ENCODE measurements at places on chromosomes 2 and 18. TPM values are rescaled to one million over a fixed set of nuclear protein-coding genes. Genes with fewer than 3 reads are reported as not detected.

Gene ICOS
- total RNA-seq, result 55.0 TPM

Gene UGT1A8
- not detected for total RNA-seq

Gene ERLEC1
- total RNA-seq, result 19.2 TPM

Gene SPDYA
- total RNA-seq, result 1.4 TPM

Gene FLACC1
- total RNA-seq, result 0.76 TPM

Gene SERPINB4
- total RNA-seq, result not detected

Gene KRTCAP3
- 4.2 TPM for total RNA-seq

Gene DSC1
- 0.16 TPM for total RNA-seq

Gene NCKAP1
- 3.1 TPM for total RNA-seq

Gene CDH7
- total RNA-seq, result not detected

Gene C2orf49
- total RNA-seq, result 23.3 TPM

Gene WNT10A
- 29.2 TPM for total RNA-seq

Gene FAP
- not detected for total RNA-seq

Gene RND3
- not detected for total RNA-seq

Gene DLGAP1
- not detected for total RNA-seq

Gene AQP12B
- not detected for total RNA-seq

Gene SP9
- total RNA-seq, result not detected

Gene CFAP65
- total RNA-seq, result not detected

Gene PLGLB1
- total RNA-seq, result 1.3 TPM

Gene CDCA7
- 88.5 TPM for total RNA-seq

Gene TTN
- 2.8 TPM for total RNA-seq

Gene REG1A
- not detected for total RNA-seq

Gene PTPRN
- 0.92 TPM for total RNA-seq

Gene SCG2
- total RNA-seq, result not detected

Gene KATNAL2
- 1.3 TPM for total RNA-seq

Gene CHAC2
- 20.4 TPM for total RNA-seq

Gene PPP1R7
- total RNA-seq, result 82.9 TPM

Gene ZSWIM2
- not detected for total RNA-seq

Gene NT5C1B
- total RNA-seq, result not detected

Gene RTKN
- total RNA-seq, result 1.6 TPM

Gene TEKT4
- not detected for total RNA-seq

Gene IKZF2
- 28.7 TPM for total RNA-seq

Gene CABYR
- 1.3 TPM for total RNA-seq
